Activated gamma-delta T cell (primary cell): ENCODE measurements at places on chromosomes 12 and 14.

DNA sequence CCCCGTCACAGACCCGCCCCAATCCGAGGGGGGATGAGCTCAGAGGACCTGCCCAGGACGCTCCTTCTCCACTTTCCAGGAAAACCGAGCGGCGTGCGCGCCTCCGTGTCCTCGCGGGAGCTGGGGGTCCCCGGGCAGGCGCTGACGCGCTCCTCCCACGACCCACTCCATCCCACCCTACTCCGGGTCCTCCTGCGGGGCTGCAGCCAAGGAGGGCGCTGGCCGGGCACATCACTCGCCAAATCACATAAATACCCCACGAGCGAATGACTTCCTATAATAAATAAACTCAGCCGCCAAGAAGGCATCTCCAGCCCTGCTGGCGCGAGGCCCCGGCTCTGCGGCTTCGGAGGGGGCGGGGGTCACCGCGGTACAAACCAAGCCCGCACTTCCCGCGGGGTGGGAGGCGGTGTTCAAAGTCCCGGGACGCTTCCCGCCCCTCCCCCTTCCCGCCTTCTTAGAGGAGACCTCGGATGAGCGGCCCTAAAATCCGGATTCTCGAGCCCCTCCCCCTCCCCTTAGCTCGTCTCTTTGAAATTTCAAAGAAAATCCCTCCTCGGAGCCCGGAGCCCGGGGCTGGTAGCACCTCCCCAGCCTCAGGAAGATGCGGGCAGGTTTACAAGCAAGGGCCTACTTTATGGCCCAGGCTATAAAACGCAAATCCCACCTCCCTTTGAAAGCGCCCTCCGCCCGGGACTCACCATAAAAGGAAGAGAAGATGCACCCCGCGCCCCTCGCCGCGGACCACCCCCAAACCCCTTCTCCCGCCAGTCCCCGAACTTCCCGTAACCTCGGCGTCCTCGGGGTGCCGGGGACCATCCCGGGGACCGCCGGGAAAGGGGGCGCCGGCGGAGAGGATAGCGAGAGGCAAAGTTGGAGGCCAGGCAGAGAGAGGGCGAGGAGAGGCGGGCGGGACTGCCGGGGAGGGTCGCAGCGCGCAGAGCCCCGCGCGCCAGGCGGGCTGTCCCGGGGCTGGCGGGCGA is 712 bp upstream of the FZD10 start:
- DNase-seq = no peak

- no peak for DNase-seq
Observed at GRCh38 chr12:95004610-95005009, 1.1 kb upstream of the NDUFA12 start.

GRCh38 chr14:22512106-22512814 is 76.8 kb downstream of the DAD1 start:
- DNase-seq = no peak

GRCh38 chr12:54082397-54082892 is 28.8 kb downstream of the HOXC4 start:
- DNase-seq = peak; percentile 32

- DNase-seq = no peak
Observed at GRCh38 chr14:81450100-81450531, 50.0 kb upstream of the STON2 start.

DNA sequence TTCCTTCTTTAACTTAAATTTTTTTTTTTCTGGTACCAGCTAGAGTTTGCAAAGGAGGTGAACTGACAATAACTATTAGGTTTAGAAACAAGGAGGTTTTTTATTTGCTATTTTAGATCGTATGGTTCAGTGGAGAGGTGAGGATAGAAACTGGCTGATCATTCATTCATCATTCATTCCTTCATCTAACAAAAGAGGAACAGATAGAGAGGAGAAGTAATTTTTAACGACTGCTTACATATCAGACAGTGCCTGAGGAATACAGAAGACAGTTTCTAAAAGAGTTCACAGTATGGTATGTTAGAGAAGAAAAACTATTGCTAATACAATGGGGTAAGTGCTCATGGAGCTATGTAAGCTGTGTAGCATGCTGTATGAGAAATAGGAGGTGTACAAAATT is 111.1 kb downstream of the ERC1 start:
- DNase-seq = no peak

- no peak for DNase-seq
Observed at GRCh38 chr14:79037593-79037992, 867.4 kb downstream of the NRXN3 start.

DNA sequence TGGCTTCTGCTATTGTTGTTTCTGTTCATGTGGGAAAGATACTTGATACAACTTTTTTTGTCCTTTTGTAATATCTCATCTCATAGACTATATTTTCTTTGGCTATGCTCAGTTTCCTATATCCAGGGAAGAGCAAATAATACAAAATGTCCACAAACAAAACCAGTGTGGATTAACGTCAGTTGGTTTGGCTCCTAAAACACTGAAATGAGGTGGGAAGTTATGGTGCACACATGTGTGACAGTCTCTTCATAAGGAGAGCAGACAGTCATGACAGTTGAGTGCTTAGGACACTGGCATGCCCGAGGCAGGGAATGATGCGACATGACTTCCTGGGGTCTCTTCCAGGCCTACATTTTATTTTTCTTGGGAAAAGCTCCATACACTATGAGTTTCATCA is 27.5 kb downstream of the RHOJ start:
- DNase-seq = no peak

GRCh38 chr14:101360054-101360911 is 201.0 kb upstream of the DIO3 start:
- no peak for DNase-seq

GRCh38 chr12:131066886-131067490 is 113.3 kb downstream of the ADGRD1 start:
- no peak for DNase-seq

DNA sequence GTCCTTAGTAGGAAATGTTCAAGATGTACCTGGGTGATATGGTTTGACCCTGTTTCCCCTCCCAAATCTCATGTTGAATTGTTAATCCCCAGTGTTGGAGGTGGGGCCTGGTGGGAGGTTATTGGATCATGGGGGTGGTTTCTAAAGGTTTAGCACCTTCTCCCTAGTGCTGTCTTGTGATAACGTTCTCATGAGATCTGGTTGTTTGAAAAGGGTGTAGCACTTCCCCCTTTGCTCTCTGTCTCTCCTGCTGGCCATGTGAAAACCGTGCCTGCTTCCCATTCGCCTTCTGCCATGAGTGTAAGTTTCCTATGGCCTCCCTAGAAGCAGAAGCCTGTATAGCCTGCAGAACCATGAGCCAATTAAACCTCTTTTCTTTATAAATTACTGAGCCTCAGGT is 353.0 kb upstream of the SFSWAP start:
- DNase-seq = no peak

DNA sequence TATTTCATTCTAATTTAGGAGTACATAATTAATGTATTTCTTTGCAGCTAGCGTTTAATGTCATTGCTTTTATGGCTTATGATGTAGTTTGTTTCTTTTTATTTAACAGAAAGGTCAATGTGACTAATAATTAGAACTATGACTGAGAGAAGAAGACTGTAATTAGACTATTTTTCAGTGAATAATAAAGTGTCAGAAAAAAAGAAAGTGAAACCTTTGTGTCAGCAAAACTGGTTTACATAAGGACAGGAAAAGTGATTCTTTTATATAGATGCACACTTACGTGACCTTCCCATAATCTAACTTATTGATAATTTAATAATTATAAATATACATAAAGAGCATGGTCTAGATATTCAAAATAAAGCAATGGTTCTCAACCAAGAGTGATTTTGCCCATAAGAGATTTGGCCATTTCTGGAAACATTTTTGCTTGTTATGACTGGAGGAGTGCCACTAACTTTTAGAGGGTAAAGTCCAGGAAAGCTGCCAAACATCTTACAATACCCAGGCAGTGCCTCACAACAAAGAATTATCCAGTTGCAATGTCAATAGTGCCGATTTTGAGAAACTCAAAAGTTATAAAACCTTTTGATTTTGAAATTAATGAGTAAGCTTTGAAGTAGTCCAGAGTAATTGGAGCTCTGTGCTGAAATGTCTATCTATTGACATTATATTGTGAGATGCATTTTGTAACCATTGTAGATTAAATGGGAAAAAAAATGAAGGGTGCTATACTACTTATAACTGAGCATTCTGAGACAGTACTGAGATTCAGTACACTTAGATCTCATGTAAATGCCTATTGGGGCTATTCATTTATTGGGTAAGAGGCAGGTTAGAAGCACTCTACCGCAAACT is 227.1 kb downstream of the C12orf50 start:
- no peak for DNase-seq

DNA sequence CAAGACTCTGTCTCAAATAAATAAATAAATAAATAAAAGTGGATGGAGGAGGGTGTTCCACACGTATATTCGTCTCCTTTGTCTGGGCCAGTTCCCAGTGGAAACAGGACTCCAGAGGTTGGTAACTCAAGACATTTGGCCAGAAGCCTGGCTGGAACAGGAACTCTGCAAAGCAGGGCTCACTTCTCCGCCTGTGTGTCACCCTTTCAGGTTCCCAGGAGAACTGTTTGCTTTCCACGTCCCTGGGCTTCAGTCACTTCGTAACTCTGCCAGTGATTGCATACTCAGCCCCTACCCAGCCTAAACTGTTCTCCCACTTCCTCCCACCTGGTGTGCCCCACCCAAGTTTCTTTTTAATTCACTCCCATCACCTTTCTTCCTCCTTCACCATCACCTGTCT is 7.0 kb upstream of the UBE2N start:
- DNase-seq = no peak

DNA sequence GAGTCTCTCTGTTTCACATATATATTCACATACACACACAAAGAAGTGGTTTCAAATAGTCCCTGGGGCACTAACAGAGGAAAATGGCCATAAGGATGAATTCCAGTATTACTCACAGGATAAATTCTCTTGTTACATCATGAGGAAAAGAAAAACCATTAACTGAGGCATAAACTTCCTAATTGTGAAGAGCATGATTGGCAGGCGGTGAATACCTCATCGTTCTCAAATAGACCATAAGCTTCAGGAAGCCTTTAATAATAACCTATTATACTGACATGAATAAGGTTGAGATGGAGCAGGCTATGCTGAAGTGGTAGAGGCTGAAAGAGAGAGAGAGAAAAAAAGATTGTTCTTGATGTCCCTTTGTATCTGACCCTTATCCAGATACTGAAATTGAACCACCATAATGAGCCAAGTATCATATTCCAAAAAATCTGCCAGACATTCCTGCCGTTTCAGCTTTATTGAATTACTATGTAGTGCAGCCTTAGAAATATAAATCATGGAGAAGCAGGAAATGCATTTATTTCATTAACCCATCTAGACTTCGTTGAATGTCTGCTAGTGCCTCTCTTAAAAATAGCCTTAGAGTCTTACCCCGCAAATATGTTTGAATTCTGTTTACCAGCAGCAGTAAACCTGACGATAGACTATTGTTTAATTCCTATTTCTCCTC is 86.8 kb downstream of the NUAK1 start:
- DNase-seq = no peak

GRCh38 chr14:22561366-22561660 is 27.7 kb downstream of the DAD1 start:
- no peak for DNase-seq

DNA sequence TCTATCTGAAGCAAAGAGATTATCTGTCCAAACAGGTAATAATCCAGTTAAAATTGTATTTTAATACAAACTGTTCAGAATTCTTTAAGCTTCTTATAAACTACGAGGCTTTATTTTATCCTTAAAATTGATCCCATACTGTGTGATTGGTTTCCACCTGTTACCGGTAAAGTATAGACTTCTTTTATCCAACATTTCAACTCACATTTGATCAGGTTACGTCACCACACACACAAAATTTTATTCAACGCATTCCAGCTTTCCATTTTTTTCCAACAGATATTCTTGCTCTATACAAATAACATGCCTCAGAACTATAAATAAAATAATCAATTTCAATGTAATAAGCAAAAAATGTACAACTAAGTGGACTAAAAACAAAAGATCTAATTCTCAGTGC is 4.5 kb downstream of the NOVA1 start:
- no peak for DNase-seq

GRCh38 chr12:27732281-27732680 is 21.6 kb downstream of the MRPS35 start:
- DNase-seq = no peak

DNA sequence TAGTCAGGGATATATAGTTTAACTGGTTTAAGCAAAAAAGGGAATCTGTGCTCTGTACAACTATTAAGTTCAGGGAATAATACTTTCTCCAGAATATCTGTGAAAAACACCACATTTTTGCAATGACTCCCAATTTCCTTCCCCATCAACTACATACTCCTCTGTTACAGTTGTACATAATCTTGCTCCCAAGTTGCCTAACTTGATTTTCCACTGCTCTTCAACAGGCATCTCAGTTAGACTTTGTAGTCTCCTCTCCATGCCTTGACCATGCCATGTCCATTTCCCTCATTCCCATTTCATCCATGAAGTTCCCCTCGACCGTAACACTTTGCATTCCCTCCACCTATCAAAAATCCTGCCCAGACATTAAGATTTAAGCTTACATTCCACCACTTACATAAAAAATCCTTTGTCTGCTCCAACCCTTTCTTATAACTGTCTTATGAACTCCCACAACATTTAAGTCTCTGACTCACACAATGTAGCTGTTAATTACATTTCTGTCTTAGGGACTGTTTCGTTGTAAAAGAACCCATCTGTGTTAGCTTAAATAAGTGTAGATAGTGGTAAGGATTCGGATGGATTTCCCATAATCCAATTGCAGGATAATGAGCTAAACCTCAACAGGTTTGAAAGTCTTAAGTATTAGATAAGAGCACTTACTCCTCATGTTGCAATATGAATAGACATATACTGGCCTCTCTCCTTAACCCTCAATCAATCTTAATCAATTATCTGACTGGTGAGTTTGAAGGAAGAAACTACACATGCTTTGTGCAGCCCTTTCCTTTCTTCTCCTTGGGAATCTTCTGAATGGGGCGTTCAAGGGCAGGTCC is 156.5 kb downstream of the PAWR start:
- no peak for DNase-seq

GRCh38 chr14:89445273-89445973 is 28.4 kb upstream of the FOXN3 start:
- DNase-seq = no peak

DNA sequence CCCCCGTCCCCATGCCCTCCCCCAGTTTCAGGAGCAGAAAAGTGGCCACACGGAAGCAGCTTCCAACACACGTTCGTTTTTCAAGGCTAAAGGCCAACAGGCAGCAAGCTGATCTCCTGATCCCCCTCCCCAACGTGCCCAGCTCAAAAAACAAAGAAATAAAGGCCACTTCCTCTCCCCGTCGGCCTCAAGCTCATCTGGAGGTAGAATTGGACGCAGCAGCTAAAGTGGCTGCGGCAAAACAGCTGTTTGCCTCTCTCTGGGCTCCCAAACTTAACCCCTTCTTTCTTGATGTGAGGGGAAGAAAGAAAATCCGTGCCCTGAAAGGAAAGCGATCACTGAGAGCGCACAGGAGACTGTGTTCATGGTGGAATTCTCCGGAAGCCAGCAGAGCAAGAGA is 66.3 kb downstream of the SCARB1 start:
- DNase-seq = no peak
